Activated CD8-positive, alpha-beta memory T cell treated with anti-CD3 and anti-CD28 coated beads, Interleukin-2, amount 10 ng/mL, durations not matched to agents 7 days and 5 days (primary cell): ENCODE measurements at places on chromosomes 6 and 20. TPM values are rescaled to one million over a fixed set of nuclear protein-coding genes. Genes with fewer than 3 reads are reported as not detected.

TOMM6 gene
- 219 TPM for total RNA-seq

ULBP3 gene
- total RNA-seq = 1.4 TPM

HLA-DMB gene
- 31.2 TPM for total RNA-seq

SEC63 gene
- 79.8 TPM for total RNA-seq

PSORS1C1 gene
- total RNA-seq = not detected

WFDC5 gene
- not detected for total RNA-seq

LTB gene
- 608 TPM for total RNA-seq

SRSF12 gene
- not detected for total RNA-seq

TRIM40 gene
- total RNA-seq = not detected

DNA sequence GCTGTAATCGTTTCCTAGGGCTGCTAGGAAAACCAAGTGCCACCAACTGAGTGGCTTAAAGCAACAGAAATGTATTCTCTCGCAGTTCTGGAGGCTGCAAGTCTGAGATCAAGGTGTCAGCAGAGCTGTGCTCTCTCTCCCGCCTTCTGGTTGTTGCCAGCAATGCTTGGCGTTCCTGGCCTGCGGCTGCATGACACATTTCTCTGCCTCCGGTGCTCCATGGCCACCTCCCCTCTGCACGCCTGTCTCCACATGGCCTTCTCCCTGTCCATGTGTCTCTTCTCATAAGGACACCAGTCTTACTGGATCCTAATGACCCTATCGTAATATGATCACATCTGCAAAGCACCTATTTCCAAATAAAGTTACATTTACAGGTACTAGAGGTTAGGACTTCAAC is 91.7 kb upstream of the AKAP12 start:
- no peaks in the 10 kb centered on the region for H3K36me3 ChIP-seq
- H3K4me3 ChIP-seq = no peak overlapping the region
- peaks cover 29% of the 10 kb centered on the region for H3K27me3 ChIP-seq
- H3K27ac ChIP-seq = no peak overlapping the region
- no peaks in the 10 kb centered on the region for H3K4me1 ChIP-seq

DNA sequence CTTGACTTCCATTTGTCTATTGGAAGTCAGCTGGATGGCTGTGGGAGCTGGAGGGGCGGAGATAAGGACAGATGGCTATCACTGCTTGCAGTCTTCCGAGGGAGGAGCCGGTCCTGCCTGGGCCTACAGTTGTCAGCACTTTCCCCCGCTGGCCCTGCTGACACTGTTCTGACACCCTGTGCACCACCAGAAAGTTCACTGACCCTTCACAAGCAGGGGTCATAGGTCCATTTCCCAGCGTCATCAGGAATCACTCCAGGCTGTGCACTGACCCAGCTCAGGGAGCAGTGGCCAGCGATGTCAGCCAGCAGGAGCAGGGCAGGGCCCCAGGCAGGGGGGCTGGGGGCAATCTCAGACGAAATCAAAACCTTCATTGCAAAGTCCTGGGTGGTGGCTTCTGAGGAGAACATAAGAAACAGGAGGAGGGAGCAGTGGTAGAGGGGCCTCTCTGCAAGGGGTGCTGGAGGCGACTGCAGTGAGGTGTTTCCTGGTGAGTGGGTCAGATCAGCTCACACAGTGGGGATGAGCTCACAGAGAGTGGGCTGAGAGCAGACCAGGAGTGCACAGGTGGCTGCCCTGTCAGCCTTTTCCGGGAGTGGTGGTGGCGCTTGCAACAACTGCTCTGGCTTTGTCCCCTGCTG is 26.5 kb upstream of the PLEKHG1 start:
- H3K4me1 ChIP-seq = peaks cover 3% of the 10 kb centered on the region
- peaks cover 44% of the 10 kb centered on the region for H3K27me3 ChIP-seq
- no peak for DNase-seq
- no peak overlapping the region for H3K27ac ChIP-seq

DNA sequence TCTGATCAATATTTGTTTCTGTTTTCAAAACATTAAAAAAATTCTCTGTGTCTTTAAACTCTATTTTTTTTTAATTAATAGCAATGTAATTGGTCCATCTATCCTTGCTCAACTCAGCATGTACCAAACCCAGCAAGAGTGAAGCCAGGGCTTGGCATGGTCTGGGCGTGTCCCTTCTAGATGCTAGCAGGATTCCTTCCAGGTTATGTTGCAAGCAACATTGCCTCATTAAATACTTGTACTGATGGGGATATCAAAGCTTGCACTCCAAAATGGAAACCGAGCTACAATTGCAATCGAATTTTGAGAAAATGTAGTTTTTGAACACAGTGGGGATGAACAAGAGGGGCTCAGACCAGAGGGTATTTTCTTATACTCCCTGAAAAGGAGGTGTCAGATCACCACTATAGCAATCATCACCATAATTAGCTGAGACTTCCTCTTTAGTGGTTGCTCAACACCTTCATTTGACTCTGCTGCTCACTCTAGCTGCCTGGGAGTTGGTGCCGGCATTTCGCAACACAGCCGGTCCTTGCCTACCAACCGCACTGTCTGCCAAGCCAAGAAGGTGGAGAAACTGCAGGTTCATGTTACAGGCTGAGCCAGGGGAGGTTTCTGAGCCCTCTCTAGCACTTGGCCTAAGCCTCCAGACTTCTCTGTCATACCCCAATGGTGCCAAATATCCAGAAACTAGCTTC is 67.8 kb upstream of the RALGAPA2 start:
- DNase-seq = no peak
- H3K4me1 ChIP-seq = no peaks in the 10 kb centered on the region
- H3K27me3 ChIP-seq = peaks cover 16% of the 10 kb centered on the region
- no peak overlapping the region for H3K27ac ChIP-seq
- H3K36me3 ChIP-seq = no peaks in the 10 kb centered on the region

GRCh38 chr6:135066397-135066796 is 11.8 kb upstream of the HBS1L start:
- H3K4me3 ChIP-seq = no peak overlapping the region
- H3K27me3 ChIP-seq = no peaks in the 10 kb centered on the region
- H3K27ac ChIP-seq = no peak overlapping the region

DNA sequence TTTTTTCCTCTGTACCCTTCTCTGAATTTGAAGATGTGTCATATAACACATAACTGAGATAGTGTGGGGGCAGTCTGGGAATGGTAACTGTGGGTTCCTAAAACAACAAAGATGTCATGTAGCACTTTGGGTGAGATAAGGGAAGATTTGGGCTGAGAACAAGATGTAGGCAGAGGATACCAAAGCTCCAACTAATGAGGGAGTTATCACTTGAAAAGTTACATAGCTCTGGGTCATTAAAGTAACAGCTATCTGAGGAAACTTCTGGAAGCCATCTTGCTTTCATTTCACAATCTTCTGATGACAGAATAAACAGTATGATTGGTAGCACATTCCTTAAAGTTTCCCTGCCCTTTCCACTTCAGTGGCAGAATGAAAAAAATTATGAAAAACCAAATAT is 255.4 kb downstream of the TBX18 start:
- H3K36me3 ChIP-seq = no peaks in the 10 kb centered on the region
- no peak for DNase-seq
- H3K27me3 ChIP-seq = no peaks in the 10 kb centered on the region
- H3K4me1 ChIP-seq = no peaks in the 10 kb centered on the region
- no peak overlapping the region for H3K27ac ChIP-seq
- no peak overlapping the region for H3K4me3 ChIP-seq

GRCh38 chr6:143802833-143803565 is 40.1 kb upstream of the LTV1 start:
- no peak overlapping the region for H3K27ac ChIP-seq
- H3K4me3 ChIP-seq = no peak overlapping the region
- H3K27me3 ChIP-seq = no peaks in the 10 kb centered on the region

GRCh38 chr20:4171538-4172116 is 156.3 kb upstream of the RNF24 start:
- peaks cover 42% of the 10 kb centered on the region for H3K4me1 ChIP-seq
- peak overlapping the region; percentile 78 for H3K4me3 ChIP-seq
- no peak for DNase-seq
- no peaks in the 10 kb centered on the region for H3K27me3 ChIP-seq

GRCh38 chr6:43331891-43332290 is 23.3 kb upstream of the CRIP3 start:
- H3K36me3 ChIP-seq = no peaks in the 10 kb centered on the region
- peaks cover 5% of the 10 kb centered on the region for H3K4me1 ChIP-seq
- no peak overlapping the region for H3K4me3 ChIP-seq
- DNase-seq = no peak
- H3K27me3 ChIP-seq = no peaks in the 10 kb centered on the region

DNA sequence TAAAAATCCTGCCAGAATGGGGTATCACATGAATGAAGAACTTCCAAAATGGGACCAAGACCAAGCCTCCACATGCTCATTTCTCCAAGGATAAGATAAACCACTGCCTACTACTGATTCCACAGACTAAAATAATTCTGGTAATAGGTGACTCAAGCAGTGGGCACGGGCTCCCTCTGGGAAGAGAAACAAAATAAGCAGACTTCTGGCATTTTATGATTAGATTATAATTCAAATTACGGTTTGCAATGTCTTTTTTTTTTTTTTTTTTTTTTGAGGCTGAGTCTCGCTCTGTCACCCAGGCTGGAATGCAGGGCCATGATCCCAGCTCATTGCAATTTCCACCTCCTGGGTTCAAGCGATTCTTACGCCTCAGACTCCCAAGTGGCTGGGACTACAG is 16.0 kb downstream of the UQCC1 start:
- peaks cover 7% of the 10 kb centered on the region for H3K36me3 ChIP-seq
- no peak overlapping the region for H3K27ac ChIP-seq
- H3K4me1 ChIP-seq = peaks cover 3% of the 10 kb centered on the region

DNA sequence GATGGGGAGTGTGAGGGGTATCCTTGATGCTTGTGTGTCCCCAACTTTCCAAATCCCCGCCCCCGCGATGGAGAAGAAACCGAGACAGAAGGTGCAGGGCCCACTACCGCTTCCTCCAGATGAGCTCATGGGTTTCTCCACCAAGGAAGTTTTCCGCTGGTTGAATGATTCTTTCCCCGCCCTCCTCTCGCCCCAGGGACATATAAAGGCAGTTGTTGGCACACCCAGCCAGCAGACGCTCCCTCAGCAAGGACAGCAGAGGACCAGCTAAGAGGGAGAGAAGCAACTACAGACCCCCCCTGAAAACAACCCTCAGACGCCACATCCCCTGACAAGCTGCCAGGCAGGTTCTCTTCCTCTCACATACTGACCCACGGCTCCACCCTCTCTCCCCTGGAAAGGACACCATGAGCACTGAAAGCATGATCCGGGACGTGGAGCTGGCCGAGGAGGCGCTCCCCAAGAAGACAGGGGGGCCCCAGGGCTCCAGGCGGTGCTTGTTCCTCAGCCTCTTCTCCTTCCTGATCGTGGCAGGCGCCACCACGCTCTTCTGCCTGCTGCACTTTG is at the start of gene TNF:
TNF (plus strand) TSS at position 231 of the 567 bp plus-strand sequence; CDS start at position 408, 177 bp downstream.
- H3K36me3 ChIP-seq = peaks cover 41% of the 10 kb centered on the region
- no peaks in the 10 kb centered on the region for H3K27me3 ChIP-seq
- H3K4me3 ChIP-seq = peak within 1 kb of the TSS; percentile 99
- peaks cover 87% of the 10 kb centered on the region for H3K4me1 ChIP-seq
- peak within 1 kb of the TSS; percentile 92 for H3K27ac ChIP-seq

- no peak overlapping the region for H3K4me3 ChIP-seq
- H3K4me1 ChIP-seq = no peaks in the 10 kb centered on the region
- DNase-seq = no peak
- peaks cover 78% of the 10 kb centered on the region for H3K27me3 ChIP-seq
- H3K27ac ChIP-seq = no peak overlapping the region
Measured at GRCh38 chr6:6840831-6841291, 252.3 kb downstream of the LY86 start.

GRCh38 chr6:35056952-35057351 is 84.2 kb downstream of the TCP11 start:
- no peaks in the 10 kb centered on the region for H3K36me3 ChIP-seq
- H3K4me1 ChIP-seq = peaks cover 3% of the 10 kb centered on the region
- no peak overlapping the region for H3K4me3 ChIP-seq
- DNase-seq = no peak

GRCh38 chr6:34346175-34347119 is 46.0 kb downstream of the NUDT3 start:
- H3K27ac ChIP-seq = no peak overlapping the region
- H3K27me3 ChIP-seq = no peaks in the 10 kb centered on the region
- peaks cover 14% of the 10 kb centered on the region for H3K4me1 ChIP-seq
- peaks cover 11% of the 10 kb centered on the region for H3K36me3 ChIP-seq
- no peak for DNase-seq
- no peak overlapping the region for H3K4me3 ChIP-seq

- H3K4me3 ChIP-seq = no peak overlapping the region
- H3K4me1 ChIP-seq = peaks cover 24% of the 10 kb centered on the region
- no peak overlapping the region for H3K27ac ChIP-seq
- DNase-seq = peak; percentile 72
- H3K36me3 ChIP-seq = peaks cover 2% of the 10 kb centered on the region
Measured at GRCh38 chr6:32244946-32245398, 21.1 kb upstream of the NOTCH4 start.

GRCh38 chr20:24584538-24585356 is 115.3 kb downstream of the SYNDIG1 start:
- no peaks in the 10 kb centered on the region for H3K4me1 ChIP-seq
- no peaks in the 10 kb centered on the region for H3K36me3 ChIP-seq
- H3K27me3 ChIP-seq = no peaks in the 10 kb centered on the region
- H3K4me3 ChIP-seq = no peak overlapping the region
- H3K27ac ChIP-seq = no peak overlapping the region

DNA sequence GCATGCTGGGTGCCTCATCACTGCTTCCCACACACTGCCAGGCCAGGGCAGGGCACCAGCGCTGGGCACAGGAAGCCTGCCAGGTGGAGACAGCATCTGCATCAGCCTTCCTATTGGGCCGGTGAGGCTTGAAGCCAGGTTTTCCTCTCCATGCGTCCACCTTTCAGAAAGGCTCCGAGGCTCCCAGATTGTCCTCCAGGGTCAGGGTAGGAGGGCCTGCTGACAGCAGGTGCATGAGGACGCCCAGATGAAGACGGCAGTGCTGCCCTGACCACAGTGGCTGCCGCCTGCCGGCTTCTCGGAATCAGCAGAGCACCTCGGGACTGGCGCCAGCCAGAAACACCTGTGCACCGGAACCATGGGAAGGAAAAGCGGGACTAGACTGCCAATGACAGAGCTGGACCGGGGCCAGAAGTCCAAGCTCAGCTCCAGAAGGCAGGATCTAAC is 170.5 kb upstream of the CST7 start:
- peaks cover 41% of the 10 kb centered on the region for H3K27me3 ChIP-seq
- peaks cover 7% of the 10 kb centered on the region for H3K36me3 ChIP-seq
- H3K4me3 ChIP-seq = no peak overlapping the region
- no peak for DNase-seq
- peaks cover 19% of the 10 kb centered on the region for H3K4me1 ChIP-seq

- H3K36me3 ChIP-seq = no peaks in the 10 kb centered on the region
- no peak for DNase-seq
- H3K4me3 ChIP-seq = no peak overlapping the region
- no peaks in the 10 kb centered on the region for H3K27me3 ChIP-seq
- no peak overlapping the region for H3K27ac ChIP-seq
Measured at GRCh38 chr20:12535316-12535715, 473.5 kb upstream of the SPTLC3 start.
